ENCODE measurements at places on chromosomes 6 and 20.

GRCh38 chr6:1770968-1771723 lies 161.4 kb downstream of the FOXC1 start:
- DNase-seq, result no peak

DNA sequence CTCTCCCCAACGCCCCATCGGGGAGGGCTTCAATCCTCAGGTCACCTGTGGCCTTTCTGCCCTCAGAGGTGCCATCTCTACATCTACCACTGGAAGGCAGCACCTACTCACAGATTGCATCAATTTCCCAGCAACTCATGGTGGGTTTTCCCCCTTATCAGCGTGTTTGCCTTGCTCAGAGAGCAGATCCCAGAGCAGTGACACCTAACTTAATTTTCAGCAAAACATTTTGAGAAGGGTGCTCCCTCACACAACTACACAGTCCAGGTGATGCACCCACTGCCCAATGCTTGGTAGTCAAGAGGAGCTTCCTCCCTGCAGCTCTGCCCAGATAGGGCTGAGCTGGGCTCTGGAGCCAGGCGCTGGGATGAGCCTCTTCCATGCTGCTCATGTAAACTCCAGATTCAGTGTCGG lies 48.2 kb downstream of the PLG start:
- DNase-seq, result no peak

GRCh38 chr6:166786704-166787293 lies 159.7 kb upstream of the RPS6KA2 start:
- no peak for DNase-seq

DNA sequence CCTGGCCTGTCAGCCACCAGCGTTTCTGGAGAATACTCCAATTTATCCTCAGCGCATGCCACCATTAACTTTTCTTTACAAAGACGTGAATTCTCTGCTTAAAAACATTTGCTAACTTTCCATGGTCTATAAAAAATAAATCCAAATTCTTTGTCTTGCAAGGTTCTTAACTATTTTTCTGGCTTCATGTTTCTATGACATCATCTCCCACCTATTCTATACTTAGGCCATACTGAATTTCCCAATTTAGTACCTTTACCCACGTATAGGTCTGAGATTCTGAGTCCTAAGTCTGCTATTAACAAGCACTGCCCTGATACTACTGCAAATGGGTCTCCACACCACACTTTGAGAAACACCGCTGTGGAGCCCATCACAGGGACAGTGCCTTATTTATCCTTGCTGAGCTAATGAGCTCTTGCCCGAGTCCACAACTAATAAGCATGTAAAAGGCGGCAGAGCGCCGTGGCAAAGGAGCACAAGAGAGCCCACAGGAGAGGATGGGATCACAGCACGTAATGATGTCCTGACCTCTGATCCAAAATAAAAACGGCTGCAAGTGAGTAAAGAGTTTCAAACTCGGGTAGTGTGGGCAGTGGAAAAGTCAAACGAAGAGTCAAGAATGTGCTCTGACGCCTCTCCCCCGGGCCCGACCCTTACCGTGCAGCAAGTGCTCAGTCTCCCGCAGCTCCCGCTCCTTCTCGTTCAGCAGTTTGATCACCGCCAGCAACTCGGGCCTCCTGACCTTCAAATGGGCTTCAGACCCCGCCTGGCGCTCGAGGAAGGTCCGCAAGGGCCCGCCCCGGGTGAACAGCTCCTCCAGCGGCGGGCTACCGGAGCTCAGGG lies 519 bp downstream of the MTRF1L start:
- no peak for DNase-seq

- DNase-seq, result no peak
These were observed 356.6 kb upstream of the JAG1 start for GRCh38 chr20:11030351-11030750.

DNA sequence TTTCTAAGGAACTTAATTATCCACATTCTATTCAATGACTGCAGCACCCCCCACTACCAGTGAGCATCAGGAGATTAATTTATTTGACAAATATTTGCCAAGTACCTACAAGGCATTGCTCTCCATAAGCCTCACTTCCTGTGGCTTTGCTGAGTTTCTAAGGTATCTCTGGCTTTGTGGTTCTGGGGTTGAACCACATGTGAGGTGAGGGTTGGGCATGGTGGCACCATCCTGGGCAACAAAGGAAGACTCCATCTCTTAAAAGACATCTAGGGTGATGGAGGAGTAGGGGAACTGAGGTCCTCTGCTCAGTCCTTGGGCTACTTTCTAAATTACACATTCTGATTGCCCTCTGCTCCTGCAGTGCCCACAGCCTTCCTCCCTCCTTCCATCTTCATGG lies 25.5 kb upstream of the WFDC2 start:
- no peak for DNase-seq

DNA sequence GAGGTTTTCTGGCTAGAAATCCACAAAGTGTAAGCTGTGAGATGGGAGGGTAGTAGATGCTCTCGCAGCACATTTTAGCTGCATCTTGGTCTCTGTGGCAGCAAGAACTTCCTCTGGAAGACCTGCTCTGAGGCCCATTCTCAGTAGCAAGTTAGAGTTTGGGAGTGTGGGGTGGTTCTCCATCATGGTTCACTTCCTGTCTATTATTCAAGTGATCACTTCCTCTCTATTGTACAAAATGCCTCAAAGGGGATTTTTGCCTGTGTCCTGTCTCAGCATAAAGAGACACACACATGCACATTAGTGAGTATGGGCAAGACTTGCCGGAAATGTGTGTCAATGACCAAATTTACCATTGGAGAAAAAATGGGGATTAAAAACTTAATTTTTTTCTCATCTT lies 42.5 kb downstream of the LYRM2 start:
- DNase-seq, result no peak
